CD4-positive, alpha-beta T cell treated with Interleukin-17A for 4 hours (primary cell): ENCODE measurements at places on chromosomes 6 and 20.

GRCh38 chr6:166259296-166259977 is 48.8 kb downstream of the PRR18 start:
- DNase-seq = peak; percentile 40

GRCh38 chr6:52506476-52506875 is 70.4 kb downstream of the TRAM2 start:
- no peak for DNase-seq

DNA sequence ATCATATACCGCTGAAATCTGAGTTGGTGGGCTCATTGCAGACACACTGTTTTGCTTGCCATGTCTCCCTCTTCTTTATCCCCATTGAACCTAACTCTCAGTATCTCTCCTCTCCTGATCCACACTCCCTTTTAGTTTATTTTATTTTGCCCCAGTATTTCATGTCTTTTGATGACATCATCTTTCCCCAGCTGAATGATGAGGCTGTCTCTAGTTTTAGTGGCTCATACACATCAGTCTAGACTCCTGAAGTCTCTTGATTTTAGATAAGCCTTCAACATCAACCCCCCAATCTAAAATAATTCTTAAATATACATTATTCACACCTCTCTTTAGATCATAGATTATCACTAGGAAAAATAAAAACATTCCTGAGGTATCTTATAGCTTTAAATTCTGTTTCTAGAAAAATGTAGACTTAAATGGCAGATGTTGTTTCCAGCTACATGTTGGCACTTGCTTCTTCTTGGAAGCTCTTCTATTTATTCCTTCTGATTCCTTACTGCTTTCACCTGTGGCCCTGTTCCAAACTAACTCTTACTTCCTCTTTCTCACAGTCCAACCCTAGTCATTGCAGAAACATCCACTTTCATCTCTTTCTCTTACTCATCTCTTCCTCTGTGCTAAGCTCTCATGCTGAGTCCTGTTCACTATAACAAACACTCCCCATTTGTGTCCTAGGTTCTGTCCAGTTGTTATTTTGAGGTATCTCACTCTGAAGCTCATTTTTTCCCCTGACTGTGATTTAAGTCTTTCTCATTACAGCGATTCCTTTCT is 191.9 kb upstream of the SLC35B3 start:
- no peak for DNase-seq

- no peak for DNase-seq
These were observed 307.1 kb upstream of the PLN start for GRCh38 chr6:118240878-118241528.

GRCh38 chr20:4484379-4484997 is 237.2 kb upstream of the PRND start:
- no peak for DNase-seq

DNA sequence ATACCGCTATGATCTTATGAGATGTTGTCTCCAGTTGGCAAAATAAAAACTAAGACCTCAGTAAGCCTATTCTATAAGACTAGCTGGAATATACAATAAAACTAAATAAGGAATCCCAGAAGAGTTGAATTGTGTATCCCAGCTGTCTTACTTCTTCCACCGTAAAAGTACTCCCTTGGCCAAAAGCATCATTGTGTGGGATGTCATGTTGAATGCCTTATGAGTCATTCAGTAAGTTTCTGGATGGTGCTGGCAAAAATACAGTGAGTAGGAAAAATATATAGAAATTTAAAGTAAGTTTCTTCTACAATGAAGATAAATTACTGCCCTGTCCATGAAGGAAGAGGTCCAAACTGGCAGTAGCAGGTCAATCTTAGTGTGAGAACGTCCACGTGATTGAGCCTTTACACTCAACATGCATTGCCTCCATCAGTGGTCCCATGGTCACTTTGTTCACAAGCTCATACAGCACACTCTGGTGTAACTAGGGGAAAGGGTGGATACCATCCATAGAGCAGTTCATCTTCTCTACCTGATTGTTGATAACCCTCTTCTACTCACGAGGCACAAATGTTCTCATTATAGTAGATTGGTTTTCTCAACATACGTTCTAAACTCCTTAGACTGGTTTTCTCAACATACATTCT is 13.7 kb upstream of the ZNF318 start:
- DNase-seq = no peak

DNA sequence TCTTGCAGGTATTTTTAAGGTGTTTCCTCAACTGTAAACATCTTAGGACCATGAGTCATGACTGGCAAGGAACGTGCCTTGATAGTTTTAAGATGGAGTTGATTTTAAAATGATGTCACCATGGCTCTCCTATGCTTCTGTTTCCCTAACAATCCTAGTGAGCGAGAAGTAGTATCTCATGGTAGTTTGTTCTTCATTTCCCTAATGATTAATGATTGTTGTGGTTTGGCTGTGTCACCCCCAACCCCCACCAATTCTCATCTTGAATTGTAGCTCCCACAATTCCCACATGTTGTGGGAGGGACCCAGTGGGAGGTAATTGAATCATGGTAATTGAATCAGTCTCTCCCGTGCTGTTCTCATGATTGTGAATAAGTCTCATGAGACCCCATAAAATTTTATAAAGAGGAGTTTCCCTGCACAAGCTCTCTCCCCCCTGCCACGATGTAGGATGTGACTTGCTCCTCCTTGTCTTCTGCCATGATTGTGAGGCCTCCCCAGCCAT is 16.8 kb upstream of the BNIP5 start:
- DNase-seq = no peak

- DNase-seq = no peak
These were observed 156.4 kb upstream of the ECI2 start for GRCh38 chr6:4291453-4292403.

- DNase-seq = no peak
These were observed 30.6 kb upstream of the LMBRD1 start for GRCh38 chr6:69827276-69827893.

DNA sequence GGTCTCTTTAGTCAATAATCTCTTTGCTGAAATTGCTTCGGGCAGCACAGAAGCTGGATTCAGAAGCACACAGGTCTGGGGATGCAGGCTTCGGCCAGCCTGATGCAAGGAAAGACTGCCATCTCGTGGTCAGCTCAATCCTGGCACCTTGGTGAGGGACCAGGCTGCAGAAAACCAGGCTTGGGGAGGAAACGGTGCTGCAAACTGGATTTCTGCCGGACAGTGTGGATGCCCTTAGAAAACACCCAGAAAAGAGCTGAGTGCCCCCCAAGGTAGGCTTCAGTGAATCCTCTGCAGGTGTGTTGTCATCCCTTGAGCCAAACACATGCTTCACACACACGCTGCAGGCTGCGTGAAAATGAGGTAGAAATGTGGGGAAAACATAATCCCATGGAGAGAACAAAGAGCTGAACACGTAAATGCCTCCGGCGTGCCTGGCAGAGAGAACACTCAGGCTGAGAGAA is 89.8 kb upstream of the PAX1 start:
- peak; percentile 42 for DNase-seq

GRCh38 chr20:3692706-3693294 is 11.0 kb upstream of the ADAM33 start:
- DNase-seq = no peak

DNA sequence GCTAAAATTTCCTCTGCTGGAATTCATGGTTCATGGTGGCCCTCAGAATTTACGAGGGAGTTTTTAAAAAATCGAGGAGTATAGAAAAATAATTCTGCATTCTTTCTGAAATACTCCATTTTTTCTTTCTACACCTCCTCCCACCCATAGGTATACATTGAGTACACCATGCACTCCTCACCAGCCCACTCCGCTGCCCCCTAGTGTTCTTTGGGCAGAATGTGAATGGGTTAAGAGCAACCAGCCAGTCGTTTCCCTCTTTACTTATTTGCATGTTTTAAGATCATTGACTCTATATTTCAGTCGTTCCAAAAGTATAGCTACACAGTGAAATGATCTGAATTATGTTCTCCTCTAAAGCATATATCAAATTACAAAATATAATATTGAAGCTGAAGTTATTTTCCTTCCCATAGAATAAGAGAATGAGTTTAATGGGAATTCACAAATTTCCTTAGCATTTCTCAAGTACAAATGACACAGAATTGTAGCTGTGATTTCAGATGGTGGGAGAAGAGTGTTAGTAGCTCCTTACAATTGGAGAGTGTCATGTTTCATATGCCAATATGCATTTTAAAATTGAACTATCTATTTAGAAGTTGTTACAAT is 977.7 kb upstream of the SLC35B3 start:
- no peak for DNase-seq

DNA sequence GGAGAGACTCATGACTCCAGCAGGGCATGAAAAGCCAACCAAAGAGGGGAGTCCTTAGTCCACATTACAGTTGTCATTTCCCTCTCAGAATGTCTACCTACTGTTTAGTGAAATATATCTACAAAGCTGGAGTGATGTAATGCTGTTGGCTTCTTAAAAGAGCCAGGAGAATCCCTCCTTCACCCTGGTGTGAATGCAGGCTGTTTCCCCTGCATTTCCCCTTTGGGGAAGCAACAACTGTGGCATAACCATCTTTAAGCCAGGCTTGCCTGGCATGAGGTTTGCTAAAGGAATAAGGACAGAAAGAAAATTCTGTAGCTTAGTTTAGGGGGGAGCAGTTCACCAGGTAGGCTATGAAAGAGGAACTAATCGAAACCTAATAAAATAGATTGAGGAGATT is 129.5 kb downstream of the CRYBG1 start:
- no peak for DNase-seq

DNA sequence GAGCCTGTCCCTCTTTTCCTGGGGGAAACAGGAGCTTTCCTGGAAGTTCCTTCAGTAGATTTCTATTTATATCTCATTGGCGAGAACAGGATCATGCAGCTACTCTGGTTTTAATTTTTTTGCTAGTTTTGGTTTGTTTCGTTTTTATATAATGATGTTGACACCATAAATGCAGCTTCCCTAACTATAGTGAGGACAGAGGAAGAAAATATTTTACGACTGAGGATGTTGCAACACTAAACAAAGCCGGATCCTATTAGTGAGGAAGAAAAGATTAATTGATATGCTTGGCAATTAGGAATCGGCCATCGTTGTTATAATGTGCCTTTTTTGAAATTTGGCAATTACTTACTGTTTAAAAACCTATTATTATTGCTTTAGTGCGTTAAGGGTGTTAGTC is 16.6 kb downstream of the KDM1B start:
- no peak for DNase-seq

- peak; percentile 79 for DNase-seq
These were observed 160.1 kb downstream of the ZMYND8 start for GRCh38 chr20:47196091-47197081.

DNA sequence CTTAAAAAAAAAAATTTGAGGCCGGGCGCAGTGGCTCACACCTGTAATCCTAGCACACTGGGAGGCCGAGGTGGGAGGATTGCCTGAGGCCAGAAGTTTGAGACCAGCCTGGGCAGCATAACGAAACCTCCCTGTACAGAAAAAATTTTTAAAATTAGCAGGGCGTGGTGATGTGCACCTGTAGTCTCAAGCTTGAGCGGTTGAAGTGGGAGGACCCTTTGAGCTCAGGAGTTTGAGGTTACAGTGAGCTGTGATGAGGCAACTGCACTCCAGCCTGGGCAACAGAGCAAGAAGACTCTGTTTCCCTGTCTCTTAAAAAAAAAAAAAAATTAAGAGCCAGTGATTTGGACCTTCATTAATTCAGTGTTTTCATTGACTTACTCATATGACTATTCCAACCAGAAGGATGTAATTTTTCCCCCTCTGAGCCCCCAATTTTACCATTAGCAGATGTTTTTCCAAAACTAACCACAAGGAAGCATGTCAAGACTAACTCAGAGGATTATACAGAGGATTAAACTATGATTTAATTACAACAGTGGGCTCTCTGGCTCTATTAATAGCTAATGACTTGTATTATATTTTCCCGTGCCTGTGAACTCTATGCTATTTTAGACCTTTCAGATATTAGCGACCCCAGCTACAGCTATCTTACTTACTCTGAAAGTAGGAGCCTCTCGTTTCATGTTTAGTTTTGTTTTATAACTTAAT is 75.1 kb downstream of the ARID1B start:
- no peak for DNase-seq

DNA sequence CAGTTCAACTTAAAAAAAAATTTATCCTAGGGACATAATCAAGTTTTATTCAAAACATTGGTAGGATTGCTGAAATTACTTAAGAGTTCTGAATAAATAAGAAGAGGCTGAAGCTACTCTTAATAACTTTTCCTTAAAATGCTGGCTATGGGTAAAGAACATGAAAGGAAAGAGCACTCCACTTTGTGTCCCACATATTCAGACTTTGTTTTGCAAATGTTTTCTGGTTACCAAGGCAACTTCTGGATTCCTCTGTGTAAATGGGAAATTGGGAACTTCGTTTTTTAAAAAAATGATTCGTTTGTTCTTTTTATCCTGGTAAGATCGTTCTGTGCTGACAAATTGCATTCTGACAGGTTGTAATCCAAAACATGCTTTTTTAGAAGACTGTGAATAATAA is 115.0 kb downstream of the KIF6 start:
- no peak for DNase-seq

DNA sequence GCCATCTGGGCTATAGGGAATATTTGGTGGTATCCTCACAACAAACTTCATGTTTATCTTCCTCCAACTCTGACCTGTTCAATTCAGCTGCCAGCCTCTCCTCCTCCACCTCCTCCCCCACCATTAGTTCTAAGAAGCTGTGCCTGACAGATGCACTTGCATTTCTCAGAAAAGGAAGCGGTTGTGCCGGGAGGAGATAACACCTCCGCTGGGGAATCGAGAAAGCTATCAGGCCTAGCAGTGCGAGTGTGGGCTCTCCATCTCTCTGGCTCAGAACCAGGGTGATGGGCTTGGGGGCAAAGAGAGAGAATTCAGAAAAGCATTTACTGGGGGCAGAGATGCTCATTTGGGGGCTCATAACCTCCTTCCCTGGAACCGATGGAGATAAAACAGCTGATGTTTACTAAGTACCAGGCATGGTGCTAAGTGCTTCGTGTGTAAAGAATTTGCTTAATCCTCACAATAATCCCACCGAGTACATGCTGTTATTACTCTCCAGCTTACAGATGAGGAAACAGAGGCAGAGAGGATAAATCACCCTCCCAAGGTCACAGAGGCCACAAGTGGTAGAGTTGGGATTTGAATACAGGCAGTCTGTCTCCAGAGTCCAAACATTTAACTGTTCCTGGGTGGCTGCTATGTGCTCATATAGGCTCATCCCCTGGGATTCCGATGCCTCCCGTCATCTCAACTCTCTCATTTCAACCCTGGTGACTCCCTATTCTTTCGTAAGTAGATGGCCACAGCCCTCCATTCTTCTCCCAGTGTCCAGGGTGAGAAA is 38.3 kb downstream of the COX4I2 start:
- peak; percentile 59 for DNase-seq

- DNase-seq = no peak
These were observed 243.1 kb downstream of the CDH26 start for GRCh38 chr20:60201198-60201835.

- DNase-seq = no peak
These were observed 7.9 kb downstream of the TUBB start for GRCh38 chr6:30727920-30728553.

DNA sequence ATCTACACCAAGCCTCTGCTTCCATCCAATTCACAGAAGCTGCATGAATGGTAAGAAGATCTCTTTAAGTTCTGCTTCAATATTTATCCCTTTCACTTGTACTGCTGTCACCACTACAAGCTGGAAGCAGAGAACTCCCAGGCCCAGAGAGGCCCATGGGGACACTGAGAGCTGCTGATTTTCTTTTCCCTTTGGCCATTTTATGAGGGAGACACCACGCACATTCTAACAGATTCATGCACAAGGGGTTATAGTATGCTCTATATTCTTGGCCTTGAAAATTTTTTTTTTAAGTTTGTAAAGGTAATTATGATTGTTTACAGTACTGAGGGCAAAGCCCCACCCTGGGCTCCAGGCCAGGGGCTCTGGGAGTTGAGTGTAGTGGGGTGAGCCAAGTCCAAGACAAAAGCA is 88.4 kb downstream of the MYB start:
- DNase-seq = no peak

GRCh38 chr20:25468126-25469075 is 60.9 kb downstream of the GINS1 start:
- no peak for DNase-seq
